ENCODE measurements at places on chromosomes 5 and 9.

GRCh38 chr5:141725891-141726290 lies 43.9 kb upstream of the ARAP3 start:
- DNase-seq: no peak

DNA sequence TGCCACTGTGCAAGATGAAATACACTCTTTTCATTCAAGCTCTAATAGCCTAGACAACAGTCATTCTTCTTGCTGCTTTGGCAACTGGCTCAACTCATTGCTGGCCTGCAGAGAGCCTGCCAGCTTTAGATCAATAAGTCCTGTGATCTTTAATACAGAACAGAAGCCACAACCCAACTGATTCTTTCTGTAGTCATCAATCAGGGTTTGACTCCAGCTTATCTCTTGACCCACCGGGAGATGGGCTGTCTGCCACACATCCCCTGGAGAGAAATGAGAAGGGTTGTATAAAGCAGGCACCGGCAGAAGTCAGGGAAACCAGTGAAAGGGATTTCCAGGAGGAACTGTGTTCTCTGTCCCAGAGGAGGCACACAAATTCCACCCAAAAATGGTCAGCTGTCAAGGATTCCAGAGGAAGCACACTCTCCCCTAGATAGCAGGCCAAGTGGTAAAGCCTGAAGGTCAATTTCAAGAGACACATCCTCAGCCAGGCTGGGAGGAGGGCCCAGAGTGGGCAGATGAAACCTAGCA lies 24.5 kb downstream of the LHFPL2 start:
- no peak for DNase-seq

GRCh38 chr5:170268884-170269283 lies 28.7 kb downstream of the LCP2 start:
- no peak for DNase-seq

DNA sequence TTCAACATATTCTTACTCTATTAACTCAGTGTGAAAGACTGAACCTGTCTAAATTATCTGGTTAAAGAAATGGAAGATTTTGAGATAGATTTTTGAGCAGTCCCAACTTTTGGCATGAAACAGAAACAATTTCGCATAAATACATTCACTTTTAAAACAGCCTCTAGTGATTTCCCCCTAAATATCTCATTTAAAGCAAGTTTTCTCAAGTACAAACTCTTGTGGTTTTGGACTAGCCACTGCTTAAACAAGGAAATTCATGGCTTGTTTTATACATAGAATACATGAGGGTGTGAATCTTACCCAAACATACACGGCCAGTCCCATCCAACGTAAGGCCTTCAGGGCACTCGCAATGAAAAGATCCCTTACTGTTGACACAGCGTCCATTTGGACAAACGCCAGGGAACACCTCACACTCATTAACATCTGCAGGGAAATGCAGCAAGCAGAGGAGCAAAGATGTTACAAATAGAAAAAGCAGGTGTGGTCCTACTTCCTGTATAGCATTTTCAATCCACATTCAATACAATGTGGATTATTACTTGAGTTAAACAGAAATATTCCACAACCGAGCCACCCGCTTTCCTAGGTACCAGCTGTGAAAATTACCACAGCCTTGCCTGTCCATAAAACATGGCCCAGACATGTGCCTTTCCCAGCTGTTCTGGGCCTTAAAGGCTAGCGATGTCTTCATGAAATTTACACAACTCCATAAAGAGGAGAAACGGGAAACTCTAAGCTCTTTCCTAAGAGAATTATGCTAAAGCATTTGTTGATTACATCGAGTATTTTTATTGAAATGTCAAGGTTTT lies 188.8 kb downstream of the FBN2 start:
- DNase-seq: no peak

DNA sequence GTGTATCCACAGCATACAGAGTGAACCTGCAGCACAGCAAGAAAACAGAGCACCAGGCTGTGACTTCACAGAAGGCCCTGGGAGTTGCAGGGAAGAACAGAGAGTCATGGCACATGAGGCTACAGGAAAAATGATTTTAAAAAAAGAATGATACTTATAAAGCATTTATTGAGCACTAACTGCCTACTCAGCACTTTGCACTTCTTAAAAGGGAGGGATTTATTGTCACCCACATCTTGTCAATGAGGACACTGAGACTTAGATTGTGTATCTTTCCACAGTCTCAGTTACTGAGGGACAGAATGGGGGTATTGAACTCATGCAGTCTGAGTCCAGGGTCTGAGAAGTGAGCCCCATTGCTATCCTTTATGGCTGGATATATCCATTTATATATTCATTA lies 244.6 kb upstream of the TRIM32 start:
- no peak for DNase-seq

DNA sequence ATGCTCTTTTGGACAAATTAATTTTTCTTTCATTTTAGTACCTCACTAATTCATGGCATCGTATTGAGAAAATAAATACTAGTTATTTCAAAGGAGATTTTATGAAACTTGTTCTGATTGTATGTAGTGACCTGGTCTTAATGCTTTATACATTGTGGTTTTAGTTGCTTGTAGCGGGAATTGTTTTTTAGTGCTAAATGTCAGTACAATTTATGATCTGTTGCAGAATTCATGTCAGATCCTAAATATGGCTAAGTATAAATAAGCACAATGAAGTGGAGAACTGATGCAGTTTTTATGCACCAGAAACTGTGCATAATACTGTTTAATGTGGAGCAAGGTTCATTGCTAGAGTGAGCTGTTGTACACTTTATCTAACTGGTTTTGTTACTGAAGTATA lies 308.8 kb downstream of the PJA2 start:
- no peak for DNase-seq

- no peak for DNase-seq
These were observed 86.6 kb upstream of the ANKH start for GRCh38 chr5:14958188-14958587.

GRCh38 chr9:61674465-61674864 lies 484.6 kb downstream of the SPATA31A7 start:
- DNase-seq: no peak

DNA sequence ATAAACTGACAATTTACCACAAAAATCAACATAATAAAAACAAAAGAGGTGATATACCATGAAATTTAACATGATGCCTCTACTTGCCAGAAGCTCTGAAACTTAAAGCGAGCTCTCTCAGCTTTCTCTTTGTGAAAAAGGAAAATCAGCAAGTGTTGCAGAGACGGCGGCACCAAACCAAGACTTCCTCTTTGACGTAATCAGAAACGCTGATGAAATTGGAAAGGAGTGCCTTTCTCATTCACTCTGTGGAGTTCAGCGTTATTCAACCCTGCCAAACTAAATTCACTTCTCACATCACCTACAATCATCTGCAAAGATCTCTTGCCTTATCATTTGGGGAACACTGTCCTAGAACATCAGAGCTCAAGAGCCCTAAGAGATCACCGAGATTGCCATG lies 32.2 kb downstream of the ANXA6 start:
- no peak for DNase-seq

DNA sequence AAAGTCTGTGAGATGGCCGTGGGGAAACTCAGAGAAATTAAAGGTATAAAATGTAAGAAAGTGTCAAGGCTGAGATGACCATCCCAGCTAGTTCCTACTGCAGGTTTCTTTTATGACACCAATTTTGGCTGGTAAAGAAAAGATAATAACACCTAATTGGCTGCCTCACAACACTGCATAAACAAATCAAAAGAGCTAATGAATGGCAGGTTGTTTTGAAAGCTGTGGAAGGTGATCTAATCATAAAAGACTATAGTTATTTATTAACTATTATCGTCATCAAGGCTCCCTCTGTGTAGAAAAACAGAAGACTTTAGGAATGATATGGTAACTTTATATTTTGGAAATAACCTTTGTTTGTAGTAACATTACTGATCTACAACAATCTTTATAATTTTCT lies 3.5 kb upstream of the SPINK5 start:
- no peak for DNase-seq

- no peak for DNase-seq
These were observed 29.3 kb upstream of the UBE2QL1 start for GRCh38 chr5:6419340-6419852.

- DNase-seq: no peak
These were observed 6.2 kb downstream of the ZFYVE16 start for GRCh38 chr5:80414113-80414512.

DNA sequence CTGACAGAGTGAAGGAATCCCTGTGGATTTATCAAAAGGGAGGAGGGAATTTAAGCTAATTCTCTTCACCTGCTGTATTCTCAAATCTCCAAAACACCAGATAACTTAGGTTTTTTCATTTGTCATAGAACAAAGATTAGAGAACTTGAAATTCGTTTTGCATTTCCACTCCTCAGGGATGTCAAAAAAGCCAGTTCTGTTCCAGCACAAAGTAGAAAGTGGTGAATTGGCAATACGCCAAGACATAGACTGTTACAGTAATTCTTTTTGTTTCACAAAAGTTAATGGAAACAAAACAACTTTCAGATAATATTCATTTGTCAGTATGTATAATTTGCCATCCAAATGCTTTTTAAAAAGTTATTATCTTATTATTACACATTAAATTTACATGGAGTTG lies 15.0 kb downstream of the S1PR3 start:
- no peak for DNase-seq

GRCh38 chr9:121450241-121450640 lies 49.4 kb downstream of the GGTA1 start:
- DNase-seq: no peak

- DNase-seq: no peak
These were observed 323.8 kb upstream of the WWC1 start for GRCh38 chr5:167967494-167968177.

GRCh38 chr5:112738191-112738560 lies 491 bp downstream of the APC start:
- DNase-seq: no peak

DNA sequence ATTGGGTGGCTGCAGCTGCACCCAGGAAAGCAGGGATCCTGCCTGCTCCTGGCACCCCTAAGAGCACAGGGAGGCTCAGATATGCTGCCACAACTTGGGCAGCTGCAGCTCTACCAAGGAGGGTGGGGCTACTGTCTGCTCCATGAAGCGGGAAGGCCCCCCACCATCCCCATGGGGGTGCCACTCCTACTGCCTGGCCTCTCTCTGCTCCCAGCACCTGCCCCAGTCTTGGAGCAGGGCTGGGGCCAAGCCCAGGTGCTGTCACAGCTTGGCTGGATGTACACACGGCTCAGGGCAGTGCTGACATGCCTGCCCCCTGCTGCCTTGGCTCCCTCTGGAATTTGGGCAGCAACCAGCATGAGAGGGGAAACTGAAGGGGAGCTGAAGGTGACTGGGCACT lies 214.7 kb upstream of the PLPPR1 start:
- DNase-seq: no peak

- peak; percentile 24 for DNase-seq
These were observed 592 bp downstream of the UBAP2 start for GRCh38 chr9:34047864-34048726.

- no peak for DNase-seq
These were observed 5.9 kb downstream of the HDHD3 start for GRCh38 chr9:113370806-113371325.

- no peak for DNase-seq
These were observed 10.5 kb upstream of the S1PR3 start for GRCh38 chr9:88980740-88981203.

DNA sequence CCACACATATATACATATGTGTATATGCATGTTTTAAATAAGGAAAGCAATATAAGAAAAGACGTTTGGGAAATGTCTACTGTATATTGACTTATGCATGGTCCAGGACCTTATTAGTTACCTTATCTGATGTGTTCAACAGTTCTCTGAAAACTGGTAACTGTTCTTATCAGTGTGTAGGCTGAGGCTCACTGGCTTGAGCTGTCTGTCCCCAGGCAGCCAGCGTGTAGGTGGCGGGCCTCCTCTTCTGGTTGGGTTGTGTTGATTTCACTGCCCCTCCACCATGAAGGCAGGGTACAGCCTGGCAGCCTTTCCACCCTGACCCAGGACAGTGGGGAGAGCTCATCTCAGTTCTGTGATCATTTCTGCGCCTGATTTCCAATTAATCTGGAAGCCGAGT lies 38.7 kb upstream of the SEMA4D start:
- no peak for DNase-seq

- DNase-seq: no peak
These were observed 421.4 kb upstream of the DAB2 start for GRCh38 chr5:39846144-39846543.

GRCh38 chr9:84862810-84863287 lies 193.3 kb downstream of the NTRK2 start:
- DNase-seq: no peak

- DNase-seq: no peak
These were observed 257.8 kb downstream of the COX7C start for GRCh38 chr5:86875539-86875938.

DNA sequence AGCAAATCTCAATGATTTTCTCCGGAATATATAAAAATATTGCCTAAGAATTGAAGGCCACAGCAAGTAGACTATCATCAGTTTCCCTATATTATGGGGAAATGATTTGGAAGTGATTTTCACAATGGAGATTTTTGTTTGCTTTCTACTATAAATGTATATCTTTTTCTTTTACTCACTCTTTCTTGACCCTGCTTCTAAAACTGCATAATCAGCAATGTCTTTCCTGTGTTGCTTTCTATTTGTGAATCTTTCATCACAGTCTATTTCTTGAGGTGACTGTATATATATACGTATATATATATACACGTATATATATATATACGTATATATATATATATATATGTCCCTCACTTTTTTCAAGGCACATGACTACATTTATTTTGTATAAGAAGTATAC lies 622.6 kb downstream of the DTWD2 start:
- DNase-seq: no peak

GRCh38 chr9:130665431-130666392 lies 1.3 kb downstream of the PRDM12 start:
- DNase-seq: no peak

- no peak for DNase-seq
These were observed 52.5 kb downstream of the NR3C1 start for GRCh38 chr5:143350751-143351602.

GRCh38 chr5:150412319-150413175 lies at the start of gene CD74:
Gene CD74, minus strand, starts transcription at chr5:150412910. Its CDS starts 161 bp downstream, at chr5:150412749.
- peak; percentile 89 for DNase-seq

DNA sequence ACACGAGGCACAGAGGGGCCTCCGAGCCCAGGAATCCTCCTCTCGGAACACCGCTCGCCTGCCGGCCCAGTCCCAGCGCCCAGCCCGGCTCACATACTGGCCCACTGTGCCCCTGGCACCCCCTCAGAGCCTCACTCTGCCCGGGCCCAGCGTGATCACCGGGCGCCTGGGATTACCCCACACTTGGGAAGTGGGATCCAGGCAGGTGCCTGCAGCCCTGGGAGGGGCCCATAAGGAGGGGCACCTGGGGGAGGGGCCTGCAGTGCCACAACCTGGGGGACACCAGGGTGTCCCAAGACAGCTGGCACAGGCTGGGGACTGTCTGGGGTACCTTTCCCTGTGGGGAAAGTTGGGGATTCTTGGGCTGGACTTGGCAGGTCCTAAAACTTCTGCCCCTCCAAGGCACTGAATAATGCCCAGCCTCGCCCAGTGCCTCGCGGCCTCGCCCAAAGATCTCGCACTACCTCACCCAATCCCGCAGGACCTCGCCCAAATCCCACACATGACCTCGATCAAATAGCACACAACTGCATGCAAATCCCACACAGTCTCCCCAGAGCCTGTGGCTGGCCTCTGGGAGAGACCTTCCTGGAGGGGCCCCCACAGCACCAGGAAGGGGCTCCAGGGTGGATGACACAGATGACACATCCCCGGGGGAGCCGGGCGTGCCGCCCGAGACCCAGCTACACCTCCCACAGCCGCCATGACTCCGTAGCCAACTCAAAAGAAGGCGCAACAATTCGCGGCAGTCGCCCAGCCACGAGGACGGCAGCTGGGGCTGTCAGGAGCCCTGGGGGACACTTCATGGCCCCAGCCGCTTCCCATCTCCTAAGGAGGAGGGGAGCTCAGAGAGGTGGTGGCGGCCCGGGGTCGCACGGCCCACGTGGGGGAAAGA lies 13.7 kb downstream of the NOTCH1 start:
- DNase-seq: no peak
